SW480 (cell line): ENCODE measurements at places on chromosomes 11 and 22.
A peak's percentile ranks its signal among the peaks of the same experiment; 100 is the strongest.

GRCh38 chr11:43537833-43538615 is 142.5 kb upstream of the HSD17B12 start:
- DNase-seq: no peak

DNA sequence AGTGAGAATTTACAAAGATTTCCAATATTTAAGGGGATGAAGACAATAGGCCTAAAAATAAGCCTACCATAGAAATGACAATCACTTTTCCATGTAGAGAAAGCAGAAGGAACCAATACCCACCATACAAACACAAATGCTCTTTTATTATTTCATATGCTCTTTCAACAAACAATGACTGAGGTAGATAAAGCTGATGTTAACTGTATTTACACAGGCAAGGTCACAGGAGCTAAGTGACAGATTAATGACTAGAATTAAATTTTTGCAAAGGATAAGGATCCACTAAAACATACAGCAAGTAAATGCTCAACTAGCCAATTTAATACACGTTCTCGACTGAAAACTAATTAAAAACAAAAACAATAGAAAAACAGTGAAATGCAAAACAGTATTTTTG is 34.2 kb downstream of the PICALM start:
- no peak for DNase-seq

DNA sequence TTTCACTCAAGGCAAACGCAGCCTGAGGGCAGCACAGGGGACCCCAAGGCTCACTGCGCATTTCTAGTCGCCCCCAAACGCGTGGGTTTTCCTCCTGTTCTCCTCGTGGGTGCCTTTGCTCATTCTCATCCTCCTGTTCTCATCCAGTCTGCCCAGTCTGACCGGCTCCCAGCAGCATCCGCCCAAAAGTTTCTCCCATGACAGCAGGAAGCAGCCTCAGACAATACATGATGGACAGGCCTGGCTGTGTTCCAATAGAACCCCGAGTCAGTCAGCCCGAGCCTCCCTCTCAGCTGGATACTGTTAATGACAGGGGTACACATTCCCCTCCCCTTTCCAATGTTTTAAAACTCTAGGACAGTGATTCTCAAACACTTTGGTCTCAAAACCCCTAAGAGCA is 22.5 kb upstream of the KRTAP5-7 start:
- DNase-seq: no peak

DNA sequence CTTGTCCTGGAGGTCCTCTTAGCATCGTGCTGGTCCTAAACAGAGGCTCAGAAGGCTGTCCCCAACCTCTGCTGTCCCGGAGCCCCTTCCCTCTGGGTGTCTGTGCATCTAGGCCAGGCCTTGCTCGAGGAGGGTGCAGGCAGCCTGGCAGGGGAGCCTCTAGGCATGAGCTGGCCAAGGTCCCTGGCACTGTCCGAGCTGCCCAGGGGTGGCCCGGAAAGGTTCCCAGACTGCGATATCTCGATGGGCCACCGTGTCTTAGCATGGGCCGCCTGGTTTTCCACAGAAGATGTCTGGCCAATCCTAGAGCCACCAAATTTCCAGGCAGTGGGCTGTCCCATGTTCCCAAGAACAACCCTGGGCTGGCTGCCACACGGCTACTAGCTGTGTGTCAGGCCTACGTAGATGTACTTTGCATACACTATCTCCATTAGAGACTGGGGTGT is 24.6 kb upstream of the SMIM38 start:
- no peak for DNase-seq

- no peak for DNase-seq
Measured at GRCh38 chr11:67732045-67732787, 57.8 kb upstream of the ALDH3B2 start.

GRCh38 chr11:14346303-14346955 is 12.6 kb downstream of the RRAS2 start:
- DNase-seq: no peak

DNA sequence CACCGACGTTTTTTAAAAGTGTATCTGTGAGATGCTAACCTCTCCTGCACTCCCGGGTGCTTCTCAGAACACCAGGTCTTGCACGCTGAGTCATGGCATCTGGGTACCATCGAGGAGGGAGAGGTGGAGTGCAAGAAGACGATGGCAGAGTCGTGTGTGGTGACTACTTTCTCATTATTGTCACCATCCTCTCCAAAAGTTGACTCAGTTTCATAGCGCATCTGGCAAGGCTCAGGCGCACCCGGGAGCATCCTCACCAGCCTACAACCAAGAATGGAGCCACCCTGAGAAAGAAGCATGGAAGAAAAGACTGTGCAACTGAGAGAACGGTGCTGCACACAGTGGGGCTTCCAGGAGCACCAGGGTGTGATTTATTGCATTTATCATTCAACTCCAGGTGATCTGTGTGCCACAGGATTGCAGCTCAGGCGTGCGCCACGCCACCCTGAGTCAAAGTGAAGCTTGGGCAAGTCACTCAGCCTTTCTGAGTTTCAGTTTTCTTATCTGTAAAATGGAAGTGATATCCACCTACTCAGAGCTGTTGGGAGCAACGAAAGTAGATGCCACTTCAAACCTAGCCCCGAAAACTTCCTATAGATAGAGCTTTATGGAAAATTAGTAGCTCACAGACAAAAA is 65.4 kb downstream of the LINC01488 start:
- no peak for DNase-seq

DNA sequence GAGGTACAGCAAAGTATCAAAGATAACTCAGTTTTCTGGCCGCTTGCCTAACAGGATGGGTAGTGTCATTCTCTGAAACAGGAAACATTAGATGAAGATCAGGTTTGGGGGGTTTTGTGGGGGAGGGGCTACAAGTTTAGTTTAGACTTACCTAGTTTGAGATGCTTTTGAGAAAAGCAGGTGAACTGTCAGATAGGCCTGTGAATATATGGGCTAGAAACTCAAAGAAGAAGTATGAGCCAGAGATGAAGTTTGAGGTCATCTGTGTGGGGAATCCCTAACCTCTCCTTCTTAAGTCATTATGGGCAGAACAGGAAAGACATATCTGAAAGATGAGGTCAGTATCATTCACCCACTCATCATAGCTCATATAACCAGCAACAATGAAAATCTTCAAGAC is 11.9 kb downstream of the HOATZ start:
- DNase-seq: peak; percentile 46

DNA sequence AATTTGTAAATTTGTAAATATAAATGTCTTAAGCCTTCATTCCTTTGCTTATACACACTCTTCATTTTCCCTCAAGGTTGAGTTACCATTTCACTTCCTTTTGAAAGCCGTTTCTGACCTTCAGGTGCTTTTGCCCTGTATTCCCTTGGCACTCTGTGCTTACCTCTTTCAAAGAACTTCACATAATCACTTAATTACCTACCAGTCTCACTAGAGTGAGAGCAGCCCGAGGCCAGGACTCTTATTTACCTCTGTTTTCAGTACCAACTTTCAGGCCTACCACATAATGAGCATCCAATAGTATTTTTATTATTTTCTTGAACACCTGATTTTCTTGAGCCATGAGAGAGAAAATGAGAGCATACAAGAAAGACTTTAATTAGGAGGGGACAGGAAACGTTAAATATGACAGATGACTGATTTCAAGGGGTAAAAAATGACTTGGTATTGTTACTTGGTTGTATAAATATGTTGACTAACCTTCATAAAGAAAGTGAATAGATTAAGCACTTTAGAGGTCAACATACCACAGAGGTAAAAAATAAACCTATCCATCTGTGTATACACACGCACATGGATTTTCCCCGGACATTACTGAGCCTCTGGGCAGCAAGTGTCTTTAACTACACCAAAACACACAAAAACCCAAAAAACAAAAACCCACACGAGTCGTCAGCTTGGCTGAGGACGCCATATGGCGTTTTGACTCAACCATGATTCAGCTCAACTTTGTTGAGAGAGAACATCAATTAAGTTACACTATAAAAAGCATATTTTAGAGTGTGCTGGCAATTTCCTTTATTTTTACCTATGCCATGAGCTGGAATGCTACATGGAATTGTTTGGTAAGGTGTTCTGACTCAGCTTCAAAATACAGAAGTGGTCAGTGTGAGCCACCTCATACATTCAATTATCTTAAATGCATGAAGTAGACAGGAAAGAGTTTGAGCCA is 7.6 kb downstream of the ATXN10 start:
- DNase-seq: no peak

GRCh38 chr11:125241104-125241503 is 76.6 kb downstream of the PKNOX2 start:
- no peak for DNase-seq

GRCh38 chr11:116427337-116427902 is 345.4 kb downstream of the BUD13 start:
- DNase-seq: no peak

- no peak for DNase-seq
Measured at GRCh38 chr22:38454353-38455075, 485 bp downstream of the KCNJ4 start.

GRCh38 chr11:70194792-70195791 is 8.0 kb upstream of the FADD start:
- DNase-seq: no peak

DNA sequence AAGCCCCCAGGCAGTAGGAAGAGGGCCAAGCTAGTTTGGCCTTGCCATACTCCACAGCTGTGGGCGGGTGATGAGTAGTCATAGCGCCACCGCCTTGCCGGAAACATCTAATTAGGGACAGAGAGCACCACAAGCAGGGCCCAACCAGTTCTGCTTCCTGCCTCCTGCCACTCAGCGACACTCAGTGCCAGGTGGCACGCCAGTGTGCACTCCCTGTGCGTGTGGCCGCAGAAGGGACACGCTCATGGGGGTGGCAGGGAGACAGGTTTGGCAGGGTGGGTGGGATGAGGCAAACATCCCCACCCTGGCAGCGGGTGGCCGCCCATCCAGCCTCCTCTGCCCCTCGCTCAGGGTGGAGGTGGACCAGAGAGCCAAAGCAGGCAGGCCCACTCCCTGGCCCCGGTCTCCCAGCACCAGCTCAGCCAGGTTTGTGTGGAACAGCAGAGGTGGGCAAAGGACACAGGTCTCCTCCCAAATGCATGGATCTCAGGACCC is 4.9 kb downstream of the OVOL1 start:
- peak; percentile 64 for DNase-seq

- no peak for DNase-seq
Measured at GRCh38 chr11:47188259-47188658, 2.0 kb upstream of the PACSIN3 start.

DNA sequence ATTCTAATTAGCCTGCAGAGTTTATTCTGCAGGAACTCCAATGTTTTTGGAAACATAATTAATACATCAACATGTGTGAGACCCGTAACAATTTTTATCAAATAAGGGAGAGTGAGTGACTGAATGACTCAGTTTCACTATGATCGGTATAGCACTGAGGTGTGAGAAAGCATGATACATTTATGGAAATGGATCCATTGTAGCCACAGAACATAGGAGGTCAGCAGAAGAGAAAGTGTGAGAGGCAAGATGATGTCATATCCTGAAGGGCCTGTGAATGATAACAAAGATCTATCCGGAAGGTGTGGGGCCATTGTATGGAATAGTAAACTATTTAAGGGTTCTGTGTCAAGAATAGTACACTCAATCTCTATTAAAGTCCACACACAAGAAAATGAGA is 1406.1 kb upstream of the TENM4 start:
- no peak for DNase-seq

- no peak for DNase-seq
Measured at GRCh38 chr11:73632996-73633395, 13.4 kb upstream of the PLEKHB1 start.

- no peak for DNase-seq
Measured at GRCh38 chr22:37462983-37463382, 23.2 kb downstream of the MFNG start.

DNA sequence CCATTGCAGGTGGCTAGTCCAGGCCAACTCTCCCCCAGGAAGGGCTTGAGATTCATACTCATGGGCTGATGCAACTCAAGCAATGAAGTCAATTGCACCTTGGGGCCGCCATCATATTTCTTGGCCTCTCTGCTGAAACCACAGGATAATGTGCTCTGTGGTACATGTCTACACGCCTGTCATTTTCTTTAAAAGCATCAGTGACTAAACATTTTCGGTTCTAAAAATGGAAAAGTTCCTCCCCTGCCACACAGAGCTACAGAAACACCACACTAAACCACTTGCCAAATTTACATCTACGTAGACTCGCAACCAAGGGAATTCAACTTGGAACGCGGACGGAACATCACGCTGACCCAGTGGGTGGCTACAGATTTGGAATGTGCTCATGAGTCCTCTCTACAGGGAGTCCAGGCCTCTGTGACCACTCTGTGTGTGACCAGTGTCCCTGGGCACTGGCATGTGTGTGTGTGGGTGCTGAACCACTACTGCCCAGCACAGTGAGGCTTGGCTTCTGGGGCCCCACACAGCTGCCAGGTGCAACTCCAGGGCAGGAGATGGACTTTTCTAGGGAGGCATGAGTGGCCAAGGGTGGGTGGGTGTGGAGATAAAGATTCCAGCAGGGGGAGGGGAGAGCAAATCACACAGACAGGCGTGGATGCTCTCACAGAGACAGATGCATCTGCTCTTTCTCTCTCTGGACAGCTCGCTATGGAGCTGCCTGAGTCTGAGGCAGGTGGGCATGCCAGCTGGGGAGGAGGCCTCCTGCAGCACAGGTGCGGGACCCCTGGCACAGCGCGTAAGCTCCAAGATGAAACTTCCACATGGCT is 261.9 kb downstream of the CTTN start:
- no peak for DNase-seq

DNA sequence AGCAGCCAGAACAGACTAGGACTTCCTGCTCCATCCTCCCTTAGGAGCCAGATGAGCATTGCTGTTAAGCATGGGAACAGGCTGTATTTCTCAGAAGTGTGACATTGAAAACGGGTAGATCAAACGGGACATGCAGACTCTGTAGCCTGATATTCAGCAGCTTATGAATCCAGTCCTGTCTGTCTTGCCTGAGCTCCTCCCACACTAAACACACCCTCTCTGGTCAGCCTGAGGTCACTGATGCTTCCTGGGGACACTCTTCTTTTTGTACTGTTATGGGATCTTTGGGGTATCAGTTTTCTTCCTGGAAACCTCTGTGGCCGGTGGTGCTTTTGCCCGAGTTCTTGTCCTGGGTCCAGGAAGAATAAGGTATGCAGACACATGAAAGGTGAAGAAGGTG is 35.8 kb downstream of the C11orf91 start:
- DNase-seq: no peak

GRCh38 chr11:58770166-58770565 is 38.4 kb upstream of the GLYAT start:
- DNase-seq: no peak

GRCh38 chr11:64373598-64373974 is 14.6 kb downstream of the RPS6KA4 start:
- no peak for DNase-seq

DNA sequence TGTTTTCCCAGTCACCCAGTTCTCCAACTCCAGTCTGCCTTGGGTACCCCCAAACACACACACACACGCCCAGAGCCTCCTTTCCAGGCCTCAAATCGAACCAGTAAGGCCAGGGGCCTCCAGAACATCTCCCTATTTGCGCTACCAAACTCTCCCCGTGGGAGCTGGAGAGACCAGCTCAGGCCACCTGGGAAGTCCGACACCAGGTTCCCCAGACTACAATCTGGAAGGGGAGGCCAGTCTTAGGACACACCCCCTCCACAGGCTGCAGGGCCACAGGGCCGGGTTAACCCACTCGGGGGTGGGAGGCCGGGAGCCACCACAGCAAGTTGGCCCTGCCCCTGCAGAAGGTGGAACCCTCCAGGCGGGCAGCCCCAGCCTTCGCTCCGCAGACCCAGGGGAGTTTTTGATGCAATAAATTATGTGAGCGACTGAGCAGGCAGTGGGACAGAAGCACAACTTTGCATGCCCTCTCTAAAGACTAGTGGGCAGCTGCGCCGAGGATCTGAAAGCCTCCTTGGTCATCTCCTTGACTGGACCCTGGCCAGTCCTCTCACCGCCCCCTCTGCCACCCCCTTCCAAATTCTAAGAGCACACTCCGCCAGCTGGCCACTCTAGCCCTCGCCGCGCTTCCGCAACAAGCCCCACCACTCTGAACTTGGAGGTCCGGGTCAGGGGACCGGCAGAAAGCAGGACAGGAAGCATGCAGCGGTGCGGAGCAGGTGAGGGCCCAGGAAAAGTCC is 2.8 kb downstream of the IGF2 start:
- DNase-seq: no peak
